CD4-positive, alpha-beta T cell treated with Interleukin-6 at 100 ng/mL for 8 hours (primary cell): ENCODE measurements at places on chromosomes 6 and 20.

DNA sequence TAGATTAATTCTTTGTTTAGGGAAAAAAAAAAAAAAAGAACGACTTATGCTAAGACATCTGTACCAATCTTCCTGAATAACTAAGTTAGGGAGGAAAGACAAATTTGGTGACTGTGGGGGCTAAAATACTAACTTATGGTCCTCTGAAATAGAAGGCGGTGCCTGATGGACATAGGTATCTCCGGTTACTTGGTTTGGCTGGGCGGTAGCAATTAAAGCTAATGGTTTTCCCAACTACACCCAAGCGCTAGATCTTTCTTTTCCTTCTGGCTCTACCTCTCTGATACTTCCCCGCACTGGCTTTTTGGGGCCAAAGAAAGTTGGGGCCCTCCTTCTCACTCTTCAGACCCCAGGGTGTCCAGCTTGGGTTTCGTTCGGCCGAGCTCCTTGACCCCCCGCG is 1.0 kb upstream of the RBM24 start:
- no peak for DNase-seq

GRCh38 chr6:47180633-47181032 is 129.1 kb downstream of the TNFRSF21 start:
- no peak for DNase-seq

DNA sequence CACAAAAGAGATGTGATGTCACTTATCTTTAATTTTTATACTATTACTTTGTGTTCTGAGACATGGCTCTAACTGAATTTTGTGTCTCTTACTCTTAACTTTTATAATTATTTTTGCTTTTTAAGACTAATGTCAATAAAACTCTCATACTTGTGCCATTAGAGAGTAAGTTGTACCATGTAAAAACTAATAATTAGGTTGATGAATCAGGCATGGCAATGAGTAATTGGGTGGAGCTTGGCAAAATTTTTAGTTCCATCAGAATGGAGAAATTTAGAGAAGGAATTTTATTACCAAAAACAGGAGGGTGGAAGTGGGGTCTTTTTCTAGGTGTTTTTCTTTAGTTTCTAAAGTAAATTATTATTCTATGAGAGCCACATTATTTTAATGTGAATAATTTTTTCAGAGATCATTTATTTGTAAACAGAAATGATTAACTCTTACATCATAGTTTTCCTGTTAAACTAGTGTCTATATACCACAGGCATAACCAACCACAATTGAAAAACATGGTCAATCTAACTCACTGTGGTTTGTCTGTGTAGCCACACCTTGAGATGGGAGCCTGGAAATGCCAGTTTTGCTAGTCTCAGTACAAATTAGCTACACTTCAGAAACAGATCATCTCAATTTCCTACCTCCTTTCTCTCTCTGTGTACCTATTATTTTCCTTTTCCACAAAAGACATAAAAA is 51.8 kb downstream of the ELOVL4 start:
- no peak for DNase-seq

GRCh38 chr6:15841937-15842726 is 179.3 kb upstream of the DTNBP1 start:
- DNase-seq, result no peak

- DNase-seq, result no peak
Measured at GRCh38 chr20:56299362-56299761, 50.8 kb downstream of the MC3R start.

DNA sequence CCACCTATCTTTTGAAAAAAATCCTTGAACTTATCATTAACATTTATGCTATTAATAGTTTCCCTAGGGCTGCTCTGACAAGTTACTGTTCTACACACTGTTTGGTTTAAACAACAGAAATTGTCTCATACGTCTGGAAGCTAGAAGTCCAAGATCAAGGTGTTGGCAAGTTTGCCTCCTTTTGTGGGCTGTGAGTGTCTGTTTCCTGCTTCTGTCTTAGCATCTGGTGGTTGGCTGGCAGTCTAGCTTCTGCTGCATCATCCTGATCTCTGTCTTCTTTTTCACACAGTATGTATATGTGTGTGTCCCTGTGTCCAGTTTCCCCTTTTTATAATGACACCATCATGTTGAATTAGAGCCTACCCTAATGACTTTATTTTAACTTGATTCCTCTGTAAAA is 154.8 kb downstream of the RPS12 start:
- DNase-seq, result no peak

DNA sequence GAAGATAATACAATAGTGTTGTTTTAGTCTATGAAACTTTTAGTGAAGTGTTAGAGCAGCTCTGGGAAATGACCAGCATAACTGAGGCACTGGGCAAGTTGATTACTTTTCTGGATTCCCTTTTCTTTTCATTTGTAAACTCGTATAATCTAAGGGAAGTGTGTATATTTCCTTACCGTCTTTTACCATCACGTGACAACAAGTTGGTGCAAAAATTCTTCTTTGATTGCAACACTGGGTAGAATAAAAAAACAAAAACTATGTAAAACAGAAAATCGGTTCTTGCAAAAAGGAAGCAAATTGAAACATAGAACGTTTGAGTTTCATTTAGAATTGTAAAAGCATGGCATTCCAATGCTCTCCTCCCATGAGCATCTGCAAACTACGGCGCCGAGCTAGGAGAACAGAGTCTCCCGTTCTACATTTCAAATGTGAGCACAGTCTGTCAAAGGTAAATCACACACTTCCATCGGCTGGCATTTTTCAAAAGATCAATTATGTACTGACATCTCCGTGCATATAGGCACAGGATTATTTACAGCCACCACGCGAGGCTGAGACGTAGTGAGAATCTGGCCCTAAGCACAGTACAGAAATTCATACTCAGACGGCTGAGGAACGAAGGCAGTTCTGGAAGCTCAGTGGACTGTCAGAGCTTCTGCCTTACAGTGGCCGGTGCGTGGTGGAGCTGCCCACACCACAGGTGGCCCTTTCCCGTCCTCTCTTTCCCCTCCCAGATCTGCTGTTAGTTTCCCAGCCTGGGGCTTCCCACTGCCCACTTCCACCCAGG is 314.0 kb downstream of the BMP7 start:
- no peak for DNase-seq

DNA sequence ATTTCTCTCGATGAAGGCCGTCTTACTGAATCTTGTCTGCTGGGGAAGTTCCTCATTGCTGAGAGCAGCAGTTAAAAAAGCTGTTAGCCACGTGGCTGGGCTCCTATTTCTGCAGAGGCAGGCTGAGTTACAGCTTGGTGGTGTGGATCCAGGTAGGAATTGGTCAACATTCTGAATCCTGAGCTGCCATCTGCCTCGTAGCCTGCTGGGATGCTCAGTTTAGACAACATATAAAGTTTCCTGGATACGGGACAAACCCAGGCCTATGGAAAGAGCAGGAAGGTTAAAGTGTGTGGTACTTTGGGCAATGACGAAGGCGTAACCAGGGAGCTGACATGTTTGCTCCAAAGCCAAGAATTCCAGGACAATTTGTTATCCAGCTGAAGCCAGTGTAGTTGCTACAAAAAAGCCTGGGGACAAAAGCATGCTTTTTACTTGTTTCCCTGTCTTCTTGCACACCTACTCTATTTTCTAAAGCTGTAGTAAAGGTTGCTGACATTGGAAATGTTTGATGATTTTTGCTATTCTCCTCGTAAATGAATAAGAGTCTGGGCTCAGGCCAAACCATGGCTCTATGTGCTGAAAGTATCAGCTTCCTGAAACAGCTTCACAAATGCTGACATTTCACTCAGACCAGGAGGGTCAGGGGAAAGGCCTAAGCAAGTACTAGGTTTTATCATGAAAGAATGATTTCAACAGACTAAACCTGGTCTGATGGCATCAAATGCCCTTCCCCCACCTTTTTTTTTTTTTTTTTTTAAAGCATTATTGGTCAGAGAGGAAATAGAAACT is 12.4 kb upstream of the MYLK2 start:
- DNase-seq, result no peak

DNA sequence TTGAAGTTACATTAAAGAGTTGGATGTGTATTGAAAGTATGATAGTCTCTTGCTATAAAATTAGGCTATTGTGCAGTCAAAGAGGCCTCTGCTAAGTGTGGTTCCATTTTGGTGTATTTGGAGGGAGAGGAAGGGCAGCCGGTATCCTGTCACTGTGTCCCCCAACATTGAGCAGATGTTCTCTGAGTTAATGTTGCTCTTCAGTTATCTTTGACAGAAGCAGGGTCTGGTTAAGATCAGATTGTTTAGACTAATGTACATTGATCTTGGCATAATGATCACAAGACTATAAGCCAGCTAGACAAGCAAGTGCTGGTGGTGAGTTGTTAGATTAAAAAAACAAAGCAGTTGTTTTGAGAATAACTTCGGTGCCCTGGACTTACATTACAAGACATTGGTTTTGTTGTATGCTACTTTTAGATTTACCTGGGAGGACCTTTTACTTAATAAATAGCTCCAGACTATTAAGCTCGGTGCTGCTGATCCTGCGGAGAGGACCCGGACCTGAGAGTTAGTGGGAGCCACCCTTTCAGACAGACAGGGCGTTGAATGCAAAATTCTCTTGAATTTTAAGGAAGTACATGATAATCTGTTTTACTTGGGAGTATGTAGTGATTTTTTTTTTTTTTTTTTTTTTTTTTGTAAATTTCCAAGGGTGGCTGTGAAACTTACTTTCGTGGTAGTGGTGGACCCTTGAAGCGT is 97.8 kb downstream of the JARID2 start:
- DNase-seq, result no peak

DNA sequence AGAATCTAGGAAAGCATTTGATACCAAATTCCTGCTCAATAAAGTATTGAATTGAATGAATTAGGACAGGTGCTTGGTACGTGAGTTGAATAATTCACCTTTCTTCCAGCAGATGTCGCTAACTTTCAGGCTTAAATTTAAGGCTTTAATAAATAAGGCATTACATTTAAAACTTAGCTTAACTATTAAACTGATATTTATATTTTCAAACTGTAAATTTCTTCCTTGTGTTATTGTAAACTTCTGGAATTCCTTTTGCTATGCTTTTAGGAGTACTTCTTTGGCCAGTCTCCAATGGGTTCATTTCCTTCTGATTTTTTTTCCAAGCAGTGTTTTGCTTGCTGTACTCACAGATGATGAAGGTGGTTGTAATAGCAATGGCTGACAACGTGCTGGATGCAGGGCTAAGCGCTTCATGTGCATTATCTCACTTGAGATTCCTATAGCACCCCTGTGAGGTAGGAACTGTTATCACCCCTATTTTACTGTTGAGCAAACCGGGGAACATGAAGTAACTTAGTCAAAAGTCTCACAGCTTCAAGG is 71.3 kb upstream of the SLC2A12 start:
- peak; percentile 47 for DNase-seq

- no peak for DNase-seq
Measured at GRCh38 chr20:46416421-46416820, 10.0 kb upstream of the ELMO2 start.

DNA sequence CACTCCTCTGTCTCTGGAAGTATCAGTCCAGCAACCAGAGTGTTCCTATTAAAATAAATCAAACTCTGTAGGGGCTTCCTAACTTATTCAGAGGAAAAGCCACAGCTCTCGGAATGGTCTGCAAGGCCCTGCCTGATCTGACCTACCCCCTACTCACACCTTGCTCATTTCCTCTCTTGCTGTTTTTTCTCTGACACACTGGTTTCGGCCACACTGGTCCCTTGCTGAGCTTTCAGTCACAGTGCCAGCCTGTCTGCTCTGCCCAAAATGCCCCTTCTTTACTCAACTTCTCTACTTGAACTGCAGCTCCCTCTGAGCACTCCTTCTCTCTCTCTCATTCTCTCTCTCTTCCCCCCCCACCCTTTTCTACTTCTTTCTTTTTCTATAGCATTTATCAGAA is 430.2 kb downstream of the UTRN start:
- no peak for DNase-seq

DNA sequence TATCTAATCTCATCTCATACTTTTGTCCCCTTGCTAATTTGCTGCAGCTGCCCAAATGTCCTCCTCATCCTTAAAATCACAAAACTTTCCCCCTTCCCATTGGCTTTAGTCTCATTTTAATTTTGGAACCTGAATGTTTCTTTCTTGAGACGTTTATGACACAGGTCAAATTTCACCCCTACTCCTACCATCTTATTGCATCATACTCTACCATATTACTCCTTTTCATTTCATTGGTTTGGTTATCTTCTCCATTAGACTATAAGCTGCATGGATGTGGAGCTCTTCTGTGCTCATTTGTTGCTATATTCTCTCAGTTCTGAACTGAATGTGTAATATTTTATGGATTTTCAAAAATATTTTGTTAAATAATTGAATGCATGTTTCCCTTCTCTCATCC is 688.6 kb downstream of the CBLN4 start:
- no peak for DNase-seq

DNA sequence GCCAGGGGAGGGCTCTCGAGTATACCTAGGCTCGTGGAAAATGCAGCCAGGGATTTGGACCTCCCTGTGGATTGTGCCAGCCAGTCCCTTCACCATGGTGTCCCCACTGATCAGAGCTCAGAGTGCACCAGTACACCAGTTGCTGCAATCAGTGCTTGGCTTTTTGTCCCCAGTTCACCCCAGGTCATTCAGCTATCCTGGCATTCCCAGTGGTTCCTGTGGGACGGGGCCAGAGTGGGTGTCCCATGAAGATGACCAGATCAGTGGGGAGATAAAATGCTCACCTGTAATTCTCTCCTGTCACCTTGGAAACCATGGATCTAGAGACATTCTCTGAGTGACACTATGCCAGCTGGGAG is 23.8 kb downstream of the MAS1 start:
- DNase-seq, result no peak

- no peak for DNase-seq
Measured at GRCh38 chr20:60934724-60935123, 317.3 kb upstream of the CDH4 start.

DNA sequence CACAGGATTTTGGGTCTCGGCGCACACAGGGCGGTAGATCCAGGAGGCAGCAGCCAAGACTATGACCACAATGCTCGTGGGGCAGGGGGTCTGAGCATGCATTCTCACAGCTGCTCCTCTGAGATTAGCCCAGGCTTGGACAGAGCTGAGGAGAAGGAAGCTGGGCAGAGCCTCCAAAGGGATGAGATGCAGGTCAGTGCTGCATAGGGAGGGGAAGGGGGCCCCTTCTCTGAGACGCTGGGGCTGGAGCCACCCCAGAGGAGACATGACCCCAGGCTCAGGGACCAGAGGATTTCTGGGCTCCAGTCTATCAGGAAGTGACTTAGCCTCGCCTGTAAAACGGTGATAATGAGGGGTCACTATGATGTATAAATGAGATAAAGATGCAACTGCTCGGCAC is 93.9 kb downstream of the BFSP1 start:
- no peak for DNase-seq

GRCh38 chr20:46178891-46179290 is 60.8 kb downstream of the CD40 start:
- DNase-seq, result no peak

DNA sequence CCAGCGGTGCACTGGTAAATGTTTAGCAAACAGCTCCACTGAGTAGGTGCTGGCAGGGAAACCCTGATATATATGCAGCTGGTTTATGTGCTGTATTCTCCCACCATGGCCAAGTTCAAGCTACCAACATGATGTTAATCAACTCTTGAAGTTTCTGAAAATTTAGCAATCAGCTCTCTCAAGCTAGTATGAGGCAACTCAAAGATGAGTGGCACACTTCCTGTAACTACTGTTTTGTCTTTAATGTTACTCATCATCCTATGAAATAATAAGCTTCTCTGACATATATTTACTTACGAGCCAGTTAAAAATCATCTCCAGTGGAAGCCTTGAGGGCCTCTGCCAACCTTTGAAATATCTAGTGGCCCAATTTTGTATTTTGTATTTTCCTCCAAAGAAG is 54.7 kb downstream of the TRMT6 start:
- DNase-seq, result no peak
